NCI-H146 (cell line): ENCODE measurements at places on chromosomes 11 and 22.

GRCh38 chr11:65298655-65299179, 15.9 kb upstream of the CDC42EP2 start:
- no peak for DNase-seq

- no peak for DNase-seq
Measured at GRCh38 chr22:46829117-46829891, 66.9 kb downstream of the TBC1D22A start.

DNA sequence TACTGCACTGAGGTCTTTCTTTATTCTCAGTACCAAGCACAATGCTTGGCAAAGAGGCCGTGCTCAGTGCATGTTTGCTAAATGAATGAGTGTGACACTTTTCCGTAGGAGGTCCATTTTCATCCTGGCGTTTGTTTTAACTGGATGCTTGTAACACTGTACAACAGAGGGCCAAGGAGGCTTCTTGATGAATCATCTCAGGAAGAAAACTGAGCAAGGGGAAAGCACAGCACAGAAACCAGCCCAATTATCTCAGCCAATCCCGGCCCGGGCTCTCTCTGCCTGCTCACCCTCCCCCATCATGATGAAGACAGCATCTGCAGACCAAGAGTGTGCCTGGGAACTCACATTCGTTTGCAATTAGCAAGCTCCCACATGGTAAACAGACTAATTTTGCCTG, 570.3 kb downstream of the OPCML start:
- no peak for DNase-seq

GRCh38 chr11:123450623-123451022, 20.6 kb downstream of the GRAMD1B start:
- no peak for DNase-seq

- peak; percentile 58 for DNase-seq
Measured at GRCh38 chr11:117859488-117860112, 16.9 kb downstream of the FXYD6 start.

DNA sequence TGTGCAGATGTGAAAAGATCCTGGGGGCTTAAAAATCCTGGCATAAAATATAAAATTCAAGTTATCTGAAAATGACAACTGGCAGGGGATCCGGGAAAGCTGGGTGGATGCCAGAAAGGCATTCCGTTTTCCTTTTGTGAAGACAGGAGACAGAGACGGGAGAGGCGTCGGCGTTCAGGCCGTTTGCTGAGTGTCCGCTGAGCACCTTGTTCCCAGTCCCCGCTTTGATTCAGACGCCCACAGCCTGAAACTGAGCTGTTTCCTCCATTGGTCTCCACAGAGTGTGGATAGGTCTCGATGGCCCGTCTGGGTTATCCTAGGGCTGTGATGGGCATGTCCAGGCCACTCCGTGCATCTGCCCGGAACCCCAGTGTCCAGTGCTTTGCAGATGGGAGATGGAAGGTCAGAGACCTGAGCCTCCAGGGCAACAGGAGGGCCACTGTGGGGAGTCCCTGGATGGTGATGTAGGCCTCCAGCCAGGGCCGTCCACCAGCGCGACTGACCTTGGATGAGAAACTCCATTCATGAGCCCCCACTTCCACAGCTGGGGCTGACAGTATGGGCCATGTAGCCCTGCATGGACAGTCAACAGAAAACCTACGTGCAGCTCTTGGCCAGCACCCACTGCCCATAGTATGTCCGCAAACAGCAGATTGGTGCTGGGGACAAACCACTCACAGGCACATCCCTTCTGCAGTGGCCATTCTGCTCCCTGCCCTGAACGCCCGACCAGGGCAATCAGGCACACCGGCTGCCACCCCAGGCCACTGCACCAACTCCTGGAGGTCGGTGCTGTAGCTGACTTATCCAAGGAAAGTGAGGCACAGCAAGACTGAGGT, 11.6 kb downstream of the MRGPRF start:
- no peak for DNase-seq

DNA sequence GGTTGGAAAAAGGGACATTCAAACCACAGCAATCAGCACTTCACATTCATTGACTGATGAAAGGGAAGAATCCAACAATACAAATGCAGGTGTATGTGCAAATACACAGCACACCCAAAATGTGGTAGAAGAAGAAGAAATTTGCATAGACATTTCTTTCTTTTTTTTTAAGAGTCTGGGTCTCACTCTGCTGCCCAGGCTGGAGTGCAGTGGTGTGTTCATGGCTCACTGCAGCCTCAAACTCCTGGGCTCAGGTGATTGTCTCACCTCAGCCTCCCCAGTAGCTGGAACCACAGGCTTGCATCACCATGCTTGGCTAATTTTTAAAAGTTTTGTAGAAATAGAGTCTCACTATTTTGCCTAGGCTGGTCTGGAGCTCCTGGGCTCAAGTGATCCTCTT, 21.9 kb downstream of the CARS1 start:
- no peak for DNase-seq

GRCh38 chr11:66856496-66857233, at the start of gene LRFN4:
Gene LRFN4, plus strand, starts transcription at chr11:66857064. Its CDS starts 681 bp downstream, at chr11:66857745.
- peak; percentile 80 for DNase-seq

DNA sequence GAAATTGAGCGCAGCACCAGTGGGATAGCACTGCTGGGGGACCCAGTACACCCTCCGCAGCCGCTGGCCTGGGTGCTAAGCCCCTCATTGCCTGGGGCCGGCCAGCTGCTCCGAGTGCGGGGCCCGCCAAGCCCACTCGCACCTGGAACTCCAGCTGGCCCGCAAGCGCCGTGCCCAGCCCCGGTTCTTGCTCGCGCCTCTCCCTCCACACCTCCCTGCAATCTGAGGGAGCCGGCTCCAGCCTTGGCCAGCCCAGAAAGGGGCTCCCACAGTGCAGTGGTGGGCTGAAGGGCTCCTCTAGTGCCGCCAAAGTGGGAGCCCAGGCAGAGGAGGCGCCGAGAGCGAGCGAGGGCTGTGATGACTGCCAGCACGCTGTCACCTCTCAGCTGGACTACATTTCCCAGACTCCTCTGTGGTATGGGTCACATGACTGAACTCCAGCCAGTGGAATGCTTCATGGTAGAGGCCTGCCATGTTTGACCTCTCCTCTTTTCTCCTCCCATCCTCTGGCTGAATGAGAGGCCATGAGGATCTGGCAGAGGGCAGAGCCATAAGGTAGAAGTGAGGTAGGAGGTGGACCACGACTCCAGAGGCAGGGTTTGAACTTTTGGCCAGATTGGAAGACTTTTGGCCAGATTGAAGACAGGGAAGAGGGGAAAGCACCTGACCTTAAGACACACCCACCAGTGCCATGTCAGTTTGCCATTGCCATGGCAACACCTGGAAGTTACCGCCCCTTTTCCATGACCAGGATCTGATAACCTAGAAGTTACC, 6.2 kb downstream of the MRGPRD start:
- DNase-seq: no peak

- DNase-seq: no peak
Measured at GRCh38 chr22:28442264-28442710, 237.4 kb downstream of the TTC28 start.

DNA sequence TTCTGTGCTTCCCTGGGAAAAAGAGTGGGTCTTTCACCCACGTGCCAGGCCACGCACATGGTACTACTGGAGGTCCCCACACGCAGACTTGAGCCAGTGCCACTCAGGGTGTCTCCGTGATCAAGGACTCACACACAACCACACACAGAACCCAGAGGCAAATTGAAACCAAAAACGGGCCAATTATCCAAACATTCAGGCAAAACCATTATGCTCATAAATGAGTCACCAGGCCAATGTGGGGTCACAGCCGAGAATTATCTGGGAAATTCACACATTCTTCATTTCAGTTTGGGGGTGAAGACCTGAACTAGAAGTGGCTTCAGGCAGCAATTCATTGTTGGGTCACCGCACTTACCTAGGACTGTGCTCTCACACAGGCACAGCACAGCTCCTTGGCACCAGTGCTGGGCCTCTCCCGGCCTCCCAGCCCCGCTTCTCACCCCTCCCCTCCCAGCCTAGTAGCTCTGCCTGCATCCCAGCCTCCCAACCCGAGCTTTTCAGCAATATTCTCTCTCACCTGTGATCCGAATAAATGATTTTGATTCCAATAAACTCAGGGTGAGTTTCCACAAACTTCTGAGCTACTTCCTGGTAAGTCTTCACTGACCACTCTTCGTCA, 28.0 kb downstream of the ADA2 start:
- DNase-seq: no peak

DNA sequence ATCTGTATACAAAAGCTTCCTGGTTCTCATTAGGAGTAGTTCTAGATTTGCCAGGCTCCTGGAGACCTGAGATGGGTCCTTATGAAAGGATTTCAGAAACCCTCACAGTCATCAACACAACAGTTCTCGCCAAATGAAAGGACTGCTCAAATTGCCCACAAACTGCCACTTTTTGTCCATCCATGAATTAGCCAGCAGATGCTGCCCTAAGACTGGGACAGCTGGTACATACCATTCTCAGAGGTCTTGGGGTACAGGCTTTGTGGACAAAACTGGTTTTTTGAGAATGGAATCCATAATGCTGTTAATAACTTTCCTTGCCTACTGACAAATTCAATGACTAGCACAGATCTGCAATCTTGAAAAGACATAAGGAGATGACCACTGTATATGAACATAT, 23.4 kb upstream of the BDNF start:
- no peak for DNase-seq

GRCh38 chr11:17607591-17608570, 60.8 kb downstream of the OTOG start:
- no peak for DNase-seq

DNA sequence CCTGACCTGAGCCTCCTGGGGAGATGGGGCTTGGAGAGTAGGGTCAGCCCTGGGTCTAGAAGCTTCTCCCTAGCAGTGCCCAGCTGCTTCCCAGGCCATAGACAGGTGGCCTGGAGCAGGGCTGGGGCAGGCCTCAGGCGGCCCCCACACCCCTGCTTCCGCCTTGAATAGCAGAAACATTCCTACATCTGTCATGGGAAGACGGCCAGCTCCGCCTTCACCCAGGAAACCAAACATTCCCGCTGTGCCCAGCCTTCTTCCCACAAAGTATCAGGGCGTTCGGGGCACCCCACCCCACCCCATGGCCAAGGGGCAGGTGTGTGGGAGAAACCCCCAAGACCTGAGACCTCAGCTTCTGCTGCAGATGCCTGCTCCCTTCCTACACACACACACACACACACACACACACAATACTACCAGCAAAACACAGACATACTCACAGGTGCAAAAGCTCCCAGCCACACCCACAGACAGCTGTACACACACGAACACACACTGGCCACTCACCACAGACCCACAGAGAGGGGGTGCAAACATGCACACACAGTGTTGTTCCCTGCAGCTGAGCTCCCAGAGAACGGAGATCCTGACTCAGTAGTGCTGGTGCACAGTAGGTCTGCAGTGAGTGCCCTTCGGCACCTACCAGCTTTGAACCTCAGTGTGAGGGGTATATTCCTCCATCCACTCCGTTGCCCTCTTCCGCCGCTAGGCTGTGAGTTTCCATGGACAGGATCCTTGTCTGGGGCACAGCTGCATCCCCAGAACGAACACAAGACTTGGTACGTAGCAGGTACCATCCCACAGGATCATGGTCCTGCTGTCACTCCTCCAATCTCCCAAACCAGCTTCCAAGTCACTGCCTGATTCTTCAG, 37.4 kb downstream of the PDGFB start:
- DNase-seq: peak; percentile 63

- no peak for DNase-seq
Measured at GRCh38 chr22:19139974-19140373, 4.5 kb downstream of the ESS2 start.

DNA sequence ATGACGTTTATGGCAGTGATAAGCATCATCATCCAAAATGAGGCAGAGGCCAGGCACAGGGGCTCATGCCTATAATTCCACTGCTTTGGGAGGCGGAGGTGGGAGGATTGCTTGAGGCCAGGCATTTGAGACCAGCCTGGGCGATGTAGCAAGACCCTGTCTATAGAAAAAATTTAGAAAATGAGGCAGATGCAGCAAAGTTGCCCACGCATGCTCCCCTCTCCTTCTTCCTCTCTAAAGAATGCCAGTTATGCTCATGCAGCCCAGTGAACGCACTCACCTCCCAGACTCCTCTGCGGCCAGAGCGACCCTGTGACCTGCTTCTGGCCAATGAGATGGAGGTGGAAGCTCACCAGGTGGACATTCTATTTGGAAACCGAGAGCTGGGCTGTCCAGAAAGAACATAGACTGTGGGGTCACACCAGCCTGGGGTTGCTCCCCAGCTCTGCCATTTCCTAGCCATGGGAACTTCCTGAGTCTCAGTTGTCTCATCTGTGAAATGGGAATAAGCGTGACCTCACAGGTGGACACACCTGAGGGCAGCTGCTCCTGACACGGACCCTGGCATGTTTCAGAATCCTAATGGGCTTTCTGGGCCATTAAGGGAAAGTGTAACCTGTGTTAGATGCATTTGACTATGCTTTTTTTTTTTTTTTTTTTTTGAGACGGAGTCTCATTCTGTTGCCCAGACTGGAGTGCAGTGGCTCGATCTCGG, 44.9 kb downstream of the MCM5 start:
- DNase-seq: no peak
